ENCODE measurements at places on chromosomes 13 and 19.
A peak's percentile ranks its signal among the peaks of the same experiment; 100 is the strongest.

- no peak for DNase-seq
These were observed 13.9 kb downstream of the POLRMT start for GRCh38 chr19:619286-620002.

GRCh38 chr19:33773704-33774624 lies 22.7 kb upstream of the KCTD15 start:
- DNase-seq = no peak

- no peak for DNase-seq
These were observed 10.5 kb downstream of the IZUMO2 start for GRCh38 chr19:50152578-50152977.

- DNase-seq = peak; percentile 16
These were observed 1.3 kb downstream of the TSKS start for GRCh38 chr19:49761625-49762311.

- DNase-seq = no peak
These were observed 121.9 kb upstream of the MLNR start for GRCh38 chr13:49098198-49098597.

GRCh38 chr19:55550321-55550650 lies 4.9 kb upstream of the SBK3 start:
- no peak for DNase-seq

GRCh38 chr19:32178956-32179355 lies 166.5 kb upstream of the ZNF507 start:
- DNase-seq = no peak

Measured in activated naive CD8-positive, alpha-beta T cell treated with anti-CD3 and anti-CD28 coated beads for 36 hours (primary cell).